GOT3 (cell line): ENCODE measurements at places on chromosomes 5 and 9.

- DNase-seq = no peak
Observed at GRCh38 chr9:127980060-127980705, 606 bp downstream of the EEIG1 start.

DNA sequence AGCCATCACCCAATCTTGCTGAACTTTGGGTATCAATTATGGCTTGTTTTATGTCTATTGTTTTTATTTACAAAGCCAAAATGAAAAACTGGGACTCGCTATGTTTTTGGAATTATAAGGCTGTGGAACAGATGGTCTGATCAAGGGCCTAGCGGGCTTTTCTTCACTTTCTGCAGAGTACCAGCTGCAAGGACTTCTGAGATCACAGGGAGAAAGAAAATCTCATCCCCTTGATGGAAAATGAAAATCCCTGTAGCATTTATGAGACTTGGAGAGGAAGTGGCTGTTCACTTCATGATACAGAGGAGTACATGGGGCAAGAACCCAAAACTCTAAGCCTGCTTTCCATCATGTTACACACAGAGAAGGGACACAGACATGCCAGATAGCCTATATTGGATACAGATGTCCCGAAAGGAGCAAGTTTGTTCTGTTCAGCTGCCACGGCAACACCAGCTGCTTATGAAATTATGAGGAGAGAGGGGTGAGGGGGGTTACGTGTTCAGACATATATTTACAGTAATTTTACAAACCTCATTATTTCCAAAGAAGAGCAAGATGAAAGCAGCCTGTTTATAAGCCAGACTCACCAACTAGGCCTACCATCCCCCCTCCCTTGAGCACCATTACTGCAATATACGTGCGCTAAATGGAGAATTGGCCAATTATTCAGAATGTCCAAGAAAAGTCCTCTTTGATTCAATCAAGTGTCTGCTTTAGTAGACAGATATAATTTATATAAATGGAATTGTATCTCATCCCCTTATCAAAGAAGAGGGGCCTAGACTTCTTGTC lies 220.0 kb downstream of the MARCHF11 start:
- DNase-seq = no peak

GRCh38 chr5:16459451-16459850 lies 6.1 kb downstream of the ZNF622 start:
- no peak for DNase-seq

DNA sequence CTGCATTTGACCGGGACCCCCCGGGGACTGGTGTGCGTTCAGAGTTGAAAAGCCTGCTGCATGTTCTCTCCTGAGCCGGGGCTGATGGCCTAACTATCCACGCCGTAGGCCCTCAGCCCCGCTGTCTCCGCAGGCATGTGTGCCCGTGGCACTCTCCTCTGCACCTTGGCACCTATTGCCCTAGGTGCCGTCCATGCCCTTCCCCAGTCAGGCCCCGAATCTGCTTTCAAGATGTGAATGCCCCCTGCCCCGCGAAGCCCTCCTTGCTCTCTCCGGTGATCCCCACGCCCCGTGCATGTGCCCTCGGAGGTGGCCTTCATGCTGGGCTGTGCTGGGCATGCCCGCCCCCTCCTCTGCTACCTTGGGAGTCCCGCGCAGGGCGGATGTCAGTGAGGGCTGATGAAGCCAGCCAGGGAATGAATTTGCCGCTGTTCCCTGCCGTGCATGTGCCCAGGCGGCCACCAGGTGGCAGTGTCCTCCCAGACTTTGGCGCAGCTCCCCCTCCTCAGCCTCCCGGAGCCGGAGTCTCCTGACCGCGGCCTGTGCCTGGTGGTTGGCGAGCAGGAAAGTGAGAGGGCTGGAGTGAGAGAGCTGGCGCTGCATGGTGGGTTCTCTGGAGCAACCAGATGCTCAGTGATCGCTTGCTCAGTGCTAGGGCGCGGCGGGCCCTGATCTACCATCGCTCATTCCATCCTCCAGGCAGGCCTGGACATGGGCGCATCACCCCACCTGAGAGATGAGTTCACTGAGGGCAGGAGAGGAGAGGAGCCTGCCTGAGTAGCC lies 112.9 kb upstream of the LMX1B start:
- DNase-seq = no peak

DNA sequence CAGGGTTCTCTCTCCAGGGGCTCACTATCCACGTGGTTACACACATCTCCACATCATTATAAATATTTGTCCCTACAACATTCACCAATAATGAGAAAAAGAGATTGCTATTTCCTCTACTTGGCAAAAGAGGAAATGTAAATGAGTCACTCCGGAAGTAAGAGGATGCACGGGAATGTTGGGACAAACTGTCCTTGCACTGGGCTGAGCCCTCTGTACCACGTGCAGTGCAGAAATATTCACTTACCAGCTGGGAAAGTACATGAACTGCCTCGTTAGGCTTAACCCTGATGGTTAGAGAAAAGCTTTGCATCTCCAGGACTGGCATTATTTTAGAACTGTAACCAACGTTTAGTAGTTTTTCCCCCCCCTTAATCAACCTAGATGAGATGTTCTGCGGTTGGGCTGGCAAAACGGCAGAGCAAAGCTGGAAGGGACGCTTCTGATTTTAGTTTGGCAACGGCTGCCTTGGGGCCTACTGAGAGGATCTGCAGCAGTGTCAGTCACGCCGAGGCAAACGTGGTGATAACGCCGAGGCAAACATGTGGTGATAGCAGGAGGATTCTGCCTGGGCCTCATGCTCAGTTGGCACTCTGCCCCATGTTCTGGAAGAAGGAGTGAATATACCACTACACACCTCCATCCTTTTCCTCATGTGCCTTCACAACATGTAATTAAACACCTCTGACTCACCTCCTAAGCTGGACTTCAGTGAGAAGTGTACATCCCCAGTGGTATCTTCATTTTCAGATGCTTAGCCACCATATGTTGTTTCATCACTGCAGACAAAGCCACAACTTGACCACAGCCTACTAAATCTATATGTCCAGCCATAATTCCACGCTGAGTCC lies 661.4 kb upstream of the KLF4 start:
- no peak for DNase-seq

- DNase-seq = no peak
Observed at GRCh38 chr5:81134066-81134465, 99.1 kb upstream of the CKMT2 start.

DNA sequence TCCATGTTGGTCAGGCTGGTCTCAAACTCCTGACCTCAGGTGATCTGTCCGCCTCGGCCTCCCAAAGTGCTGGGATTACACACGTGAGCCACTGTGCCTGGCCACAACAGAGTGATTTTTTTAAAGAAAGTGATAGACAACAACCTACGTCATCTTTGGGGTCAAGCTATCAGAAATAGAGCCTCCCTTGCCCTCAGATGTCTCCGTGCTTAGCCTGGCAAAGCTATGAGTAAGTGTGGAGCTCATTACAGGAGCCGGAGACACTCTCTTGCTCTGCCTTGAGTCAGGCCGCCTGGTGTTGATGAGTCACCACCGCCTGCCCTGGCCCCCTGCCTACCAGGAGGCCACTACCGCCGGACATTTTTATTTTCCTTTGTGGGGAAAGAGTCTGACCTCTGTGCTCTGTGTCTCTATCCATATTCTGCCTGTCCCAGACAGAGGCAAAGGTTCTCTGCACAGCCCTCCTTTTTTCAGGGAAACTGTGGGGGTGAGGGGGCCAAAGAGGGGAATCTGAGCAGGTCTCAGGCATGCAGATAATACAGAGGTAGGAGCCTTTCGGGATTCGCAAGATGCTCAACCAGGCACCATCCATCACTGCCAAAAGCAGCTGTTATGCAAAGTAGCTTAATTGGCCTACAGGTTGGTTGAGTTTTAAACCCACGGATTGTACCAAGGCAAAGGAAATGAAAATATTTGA lies 123.7 kb upstream of the CPEB4 start:
- peak; percentile 76 for DNase-seq

DNA sequence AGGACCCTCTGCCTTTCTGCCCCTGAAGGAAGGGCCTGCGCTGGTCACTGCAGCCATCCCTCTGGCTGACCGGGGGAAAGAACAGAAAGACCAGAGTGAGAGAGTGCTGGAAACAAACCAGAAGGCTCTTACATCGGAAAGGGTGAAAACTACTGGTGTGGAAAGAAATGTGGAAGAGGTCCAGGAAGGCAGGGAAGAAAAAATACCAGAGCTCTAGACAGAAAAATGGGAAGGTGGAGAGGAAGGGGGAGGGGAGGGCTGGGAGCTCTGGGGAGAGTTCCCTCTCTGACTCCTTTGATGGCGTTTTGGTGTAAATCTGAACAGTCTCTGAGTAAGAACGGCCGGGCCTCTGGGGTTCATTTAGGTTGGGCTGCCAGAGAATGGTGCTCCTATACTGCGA lies 47.7 kb downstream of the COL23A1 start:
- no peak for DNase-seq

- no peak for DNase-seq
Observed at GRCh38 chr9:107054146-107054545, 191.2 kb downstream of the ZNF462 start.

DNA sequence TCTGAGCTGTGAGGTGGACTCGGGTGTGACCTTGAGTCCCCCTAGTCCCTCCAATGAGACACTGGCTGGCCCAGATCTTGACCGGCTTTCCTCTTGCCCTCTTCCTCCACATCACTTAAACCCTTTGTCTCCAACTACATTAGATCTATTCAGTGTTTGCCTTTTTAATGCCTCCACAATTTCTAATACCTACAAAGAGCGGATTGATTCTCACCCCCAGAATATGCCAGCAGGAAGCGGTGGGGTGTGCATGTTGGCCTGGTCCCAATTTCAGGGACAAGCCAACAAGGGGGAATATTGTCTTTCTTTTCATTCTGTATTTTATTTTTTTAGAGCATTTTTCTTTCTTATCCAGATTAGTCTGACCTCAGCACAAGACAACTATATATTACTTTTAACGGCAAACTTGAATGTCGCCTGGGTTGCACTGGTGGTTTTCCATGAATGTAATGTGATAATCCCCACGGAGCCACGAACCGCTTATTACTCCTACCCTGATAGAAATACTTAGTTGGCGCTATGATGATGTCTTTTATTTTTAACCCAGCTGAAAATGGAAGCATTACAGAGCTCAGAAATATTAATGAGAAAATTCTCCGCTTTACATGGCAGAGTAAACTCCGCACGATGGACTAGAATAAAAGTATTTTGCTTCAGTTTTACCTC lies 68.5 kb upstream of the MYO10 start:
- no peak for DNase-seq

GRCh38 chr9:71594541-71594940 lies 173.8 kb downstream of the CEMIP2 start:
- DNase-seq = no peak

DNA sequence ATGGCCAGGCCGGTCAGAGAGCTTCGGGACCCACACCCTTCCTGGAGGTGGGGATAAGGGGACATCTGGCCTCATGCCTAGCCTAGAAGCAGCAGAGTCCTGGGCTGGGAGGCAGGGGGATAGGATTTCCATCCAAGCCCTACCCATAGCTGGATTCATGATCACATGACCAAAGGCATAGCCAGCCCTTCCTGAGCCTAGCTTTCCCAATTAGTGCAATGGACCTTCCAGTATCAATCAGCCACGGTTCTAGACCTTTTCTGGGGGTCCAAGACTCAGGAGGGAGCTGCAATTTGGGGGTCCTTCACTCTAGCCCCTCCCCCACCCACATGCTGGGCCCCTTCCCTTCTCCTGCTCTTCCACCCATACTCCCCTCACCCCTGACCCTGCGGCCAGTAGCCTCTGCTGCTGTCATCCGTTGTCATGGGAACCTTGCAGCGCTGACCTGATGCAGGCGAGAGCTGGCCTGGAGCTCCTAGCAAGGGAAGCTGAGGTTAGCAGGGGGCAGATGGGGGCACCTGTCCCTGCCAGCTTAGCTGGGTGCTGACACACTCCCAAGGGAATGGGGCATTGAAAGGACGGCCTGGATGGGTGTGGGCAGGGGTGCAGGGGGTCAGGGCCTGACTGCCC lies 44.6 kb downstream of the CXXC5 start:
- no peak for DNase-seq
